Stimulated activated CD4-positive, alpha-beta T cell treated with anti-CD3 and anti-CD28 coated beads, Interleukin-2, amount 100 ng/mL, for 48 hours (primary cell): ENCODE measurements at places on chromosomes 12 and 14.

- no peak for DNase-seq
Observed at GRCh38 chr12:47763481-47764346, 5.0 kb upstream of the RAPGEF3 start.

DNA sequence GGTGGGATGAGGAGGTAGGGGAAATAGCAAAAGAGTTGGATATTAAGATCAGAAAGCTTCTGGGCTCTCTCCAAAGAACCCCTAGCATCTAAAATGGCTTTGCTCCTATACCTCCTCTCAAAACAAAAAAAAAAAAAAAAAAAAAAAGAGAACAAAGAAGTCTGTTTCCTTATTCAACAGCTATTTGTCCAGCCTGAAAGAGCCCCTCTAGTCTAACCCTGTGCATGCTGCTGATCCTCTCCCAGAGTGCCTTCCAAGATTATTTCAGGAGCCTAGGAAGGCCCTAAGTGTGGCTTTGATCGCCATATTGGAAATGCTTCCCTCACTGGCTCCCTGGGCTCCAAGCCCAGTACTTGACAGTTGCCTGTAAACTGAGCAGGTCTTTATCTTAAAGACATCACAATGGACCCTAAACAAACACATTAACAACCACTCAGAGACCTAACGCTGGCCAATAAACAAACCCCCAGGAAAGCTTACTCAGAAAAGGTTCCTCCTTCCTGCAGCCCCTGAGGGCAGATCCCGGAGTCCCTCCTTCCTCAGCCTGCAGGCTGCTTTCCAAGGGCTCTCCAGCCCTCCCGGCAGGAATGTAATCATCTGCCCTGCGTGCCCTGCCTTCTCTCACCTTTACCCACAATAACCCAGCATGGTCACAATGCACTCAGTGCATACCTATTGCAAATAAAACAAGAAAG, 17.4 kb upstream of the COL2A1 start:
- no peak for DNase-seq

- no peak for DNase-seq
Observed at GRCh38 chr12:115096588-115097397, 412.8 kb upstream of the TBX3 start.

GRCh38 chr14:99531251-99532096, 50.3 kb downstream of the CCNK start:
- no peak for DNase-seq

GRCh38 chr14:64506721-64507120, 2.2 kb downstream of the ZBTB1 start:
- no peak for DNase-seq

- DNase-seq = no peak
Observed at GRCh38 chr12:27823038-27823437, 43.0 kb upstream of the MANSC4 start.

DNA sequence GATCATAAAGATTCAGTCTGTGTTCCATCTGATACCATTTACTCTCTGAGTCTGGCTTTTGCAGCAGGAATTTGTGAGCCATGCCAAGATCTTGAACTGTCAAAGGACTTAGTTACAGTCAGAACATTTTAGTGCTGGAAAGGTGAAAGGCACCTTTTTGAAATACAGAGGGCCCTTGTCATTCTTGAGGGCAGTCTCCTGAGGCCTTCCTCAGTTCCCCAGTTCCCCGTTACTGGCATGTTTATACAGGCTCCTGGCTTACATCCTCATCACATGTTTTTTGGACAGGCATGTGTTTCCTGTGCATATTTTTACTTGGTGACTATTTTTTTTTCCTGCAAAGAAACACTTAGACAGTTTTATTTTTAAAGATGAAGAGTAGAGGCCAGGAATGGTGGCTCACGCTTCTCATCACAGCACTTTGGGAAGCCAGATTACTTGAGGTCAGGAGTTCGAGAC, 21.0 kb downstream of the CFAP54 start:
- DNase-seq = no peak

DNA sequence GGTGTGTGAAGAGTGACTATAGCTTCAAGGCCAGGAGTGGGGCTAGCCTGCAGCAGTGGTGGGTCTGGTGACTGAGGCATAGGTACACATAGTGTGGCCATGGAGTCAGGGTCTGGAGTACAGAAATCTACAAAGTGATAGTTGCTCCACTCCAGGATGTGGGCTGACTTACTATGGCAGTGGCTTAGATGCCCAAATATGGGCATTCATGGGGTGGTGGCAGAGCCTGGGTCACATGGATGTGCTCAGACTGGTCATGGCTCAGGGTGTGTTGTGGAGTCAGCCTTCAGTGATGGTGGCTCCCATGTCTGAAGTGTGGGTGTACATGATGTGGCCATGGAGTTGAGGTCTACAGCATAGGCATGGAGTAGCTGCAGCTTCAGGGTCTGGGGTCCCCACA, 27.3 kb downstream of the CLEC6A start:
- no peak for DNase-seq

- DNase-seq = no peak
Observed at GRCh38 chr12:1584326-1584725, 10.1 kb downstream of the FBXL14 start.

GRCh38 chr12:132771126-132771838, 9.7 kb upstream of the ANKLE2 start:
- no peak for DNase-seq

DNA sequence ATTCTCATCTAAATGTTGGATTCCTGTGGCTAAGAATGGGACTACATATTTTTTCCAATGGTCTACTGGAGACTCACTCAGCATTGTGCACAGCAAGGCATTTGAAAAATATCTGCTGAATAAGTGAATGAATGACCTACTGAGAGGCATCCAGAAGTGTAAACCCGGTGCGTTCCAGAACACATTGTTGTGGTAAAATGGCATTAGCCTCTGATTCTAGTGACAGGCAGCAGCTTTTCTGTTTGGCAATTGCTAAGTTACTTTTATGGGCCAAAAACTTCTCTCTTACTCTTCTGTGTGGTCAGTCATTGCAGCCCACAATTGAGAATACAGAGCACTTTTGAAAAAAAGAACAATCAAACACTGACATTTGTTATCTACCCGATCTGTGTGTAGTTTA, 36.5 kb downstream of the WIF1 start:
- no peak for DNase-seq

GRCh38 chr14:72636094-72636493, 257.8 kb downstream of the DPF3 start:
- no peak for DNase-seq
